ENCODE measurements at places on chromosomes 1 and 21.

DNA sequence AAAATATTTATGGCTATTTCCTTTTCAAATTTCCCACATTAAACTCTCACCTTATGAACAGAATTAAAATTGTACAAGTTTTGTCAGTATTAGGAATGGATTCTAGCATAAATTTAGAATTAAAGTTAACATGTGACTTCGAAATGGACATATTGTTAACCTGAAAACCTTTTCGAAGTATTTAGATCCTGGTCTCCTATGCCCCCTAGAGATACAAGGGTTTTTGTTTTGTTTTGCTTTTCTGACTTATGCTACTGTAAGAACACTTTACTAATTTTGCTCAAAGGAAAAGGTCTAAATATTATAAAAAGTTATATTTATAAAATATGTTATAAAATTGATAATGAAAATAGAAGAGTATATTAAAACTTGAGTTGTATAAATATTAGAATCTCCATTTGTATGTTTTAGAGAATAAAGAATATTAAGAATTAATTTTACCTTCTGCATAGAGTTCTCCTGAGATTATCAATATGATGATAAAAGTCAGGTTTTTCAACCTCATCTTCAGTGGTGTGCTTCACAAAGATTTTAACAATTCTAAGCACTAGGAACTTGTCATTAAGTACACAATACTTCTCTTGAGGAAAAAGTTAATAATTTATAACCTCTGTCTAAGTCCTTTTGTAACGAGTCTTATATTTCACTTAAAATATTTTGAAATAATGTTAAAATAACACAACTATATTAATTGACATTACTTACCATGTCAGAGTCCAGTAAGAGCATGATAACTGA, at the start of gene F13B:
F13B (minus strand) TSS at position 542 of the 738 bp plus-strand sequence; CDS start at position 505, 37 bp downstream.
- DNase-seq = no peak

GRCh38 chr1:223765036-223765718, 52.8 kb downstream of the CAPN2 start:
- DNase-seq = no peak

DNA sequence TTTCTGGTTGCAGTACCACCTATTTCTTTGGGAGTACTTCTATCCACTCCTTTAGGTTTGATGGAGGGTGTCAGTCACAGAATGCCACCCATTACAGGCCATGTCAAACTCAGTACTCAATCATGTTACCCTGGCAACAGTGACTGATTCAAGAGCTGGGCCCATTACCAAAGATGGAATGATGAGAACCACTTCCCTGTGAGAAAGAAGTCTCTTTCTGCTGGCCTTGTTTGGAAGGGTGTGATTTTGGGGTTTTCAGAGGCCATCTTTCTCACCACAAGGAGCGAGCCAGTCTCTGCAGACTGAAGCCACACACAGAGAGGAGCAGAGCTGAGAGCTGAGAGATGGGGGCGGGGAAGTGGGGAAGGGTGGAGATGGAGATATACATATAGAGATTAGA, 13.9 kb upstream of the STUM start:
- DNase-seq = no peak

GRCh38 chr1:236870721-236871120, 75.6 kb downstream of the MTR start:
- no peak for DNase-seq

- DNase-seq = no peak
Measured at GRCh38 chr21:32708069-32708468, 19.7 kb downstream of the SYNJ1 start.
